ENCODE measurements at places on chromosomes 2 and 18. TPM values are rescaled to one million over a fixed set of nuclear protein-coding genes. Genes with fewer than 3 reads are reported as not detected.

DNA sequence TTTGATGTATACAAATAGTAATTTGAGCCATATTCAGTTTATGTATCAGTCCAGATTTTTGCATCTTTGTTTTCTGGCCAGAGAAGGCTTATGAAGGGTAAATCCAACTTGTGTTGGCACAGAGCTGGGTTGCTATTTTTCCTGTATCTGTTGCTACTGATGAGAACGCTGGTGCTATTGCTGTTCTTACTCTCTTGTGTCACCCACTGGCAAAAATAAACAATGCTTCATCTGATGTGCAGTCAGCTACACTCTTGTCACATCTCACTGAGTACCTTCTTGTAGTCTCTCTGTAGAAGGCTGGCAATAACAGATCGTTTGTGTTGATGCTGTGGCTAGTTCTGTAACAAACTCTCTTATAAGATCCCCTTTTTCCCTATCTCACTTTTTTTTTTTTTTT lies 323.4 kb downstream of the CDH19 start:
- DNase-seq = no peak

GRCh38 chr2:28366149-28366495 lies 26.5 kb upstream of the FOSL2 start:
- peak; percentile 18 for DNase-seq

GRCh38 chr2:189657867-189658266 lies 3.4 kb upstream of the ASNSD1 start:
- peak; percentile 78 for DNase-seq

DNA sequence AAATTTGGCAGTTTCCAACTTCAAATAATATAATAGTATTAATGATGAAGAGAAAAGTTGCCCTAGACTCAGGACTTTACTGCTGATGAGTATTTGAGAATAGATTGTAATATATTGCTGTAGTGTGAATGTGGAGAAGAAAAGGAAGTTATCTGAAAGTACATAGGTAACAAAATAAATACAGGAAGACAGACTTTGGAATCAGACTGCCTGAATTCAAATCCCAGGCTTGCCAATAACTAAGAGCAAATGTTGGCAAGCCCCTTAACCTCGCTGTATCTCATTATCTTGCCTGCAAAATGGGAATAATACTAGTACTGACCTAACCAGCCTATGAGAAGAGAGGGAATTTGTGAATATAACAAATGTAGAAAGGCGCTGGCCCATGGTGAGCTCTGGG lies 765.2 kb upstream of the ID2 start:
- no peak for DNase-seq

DNA sequence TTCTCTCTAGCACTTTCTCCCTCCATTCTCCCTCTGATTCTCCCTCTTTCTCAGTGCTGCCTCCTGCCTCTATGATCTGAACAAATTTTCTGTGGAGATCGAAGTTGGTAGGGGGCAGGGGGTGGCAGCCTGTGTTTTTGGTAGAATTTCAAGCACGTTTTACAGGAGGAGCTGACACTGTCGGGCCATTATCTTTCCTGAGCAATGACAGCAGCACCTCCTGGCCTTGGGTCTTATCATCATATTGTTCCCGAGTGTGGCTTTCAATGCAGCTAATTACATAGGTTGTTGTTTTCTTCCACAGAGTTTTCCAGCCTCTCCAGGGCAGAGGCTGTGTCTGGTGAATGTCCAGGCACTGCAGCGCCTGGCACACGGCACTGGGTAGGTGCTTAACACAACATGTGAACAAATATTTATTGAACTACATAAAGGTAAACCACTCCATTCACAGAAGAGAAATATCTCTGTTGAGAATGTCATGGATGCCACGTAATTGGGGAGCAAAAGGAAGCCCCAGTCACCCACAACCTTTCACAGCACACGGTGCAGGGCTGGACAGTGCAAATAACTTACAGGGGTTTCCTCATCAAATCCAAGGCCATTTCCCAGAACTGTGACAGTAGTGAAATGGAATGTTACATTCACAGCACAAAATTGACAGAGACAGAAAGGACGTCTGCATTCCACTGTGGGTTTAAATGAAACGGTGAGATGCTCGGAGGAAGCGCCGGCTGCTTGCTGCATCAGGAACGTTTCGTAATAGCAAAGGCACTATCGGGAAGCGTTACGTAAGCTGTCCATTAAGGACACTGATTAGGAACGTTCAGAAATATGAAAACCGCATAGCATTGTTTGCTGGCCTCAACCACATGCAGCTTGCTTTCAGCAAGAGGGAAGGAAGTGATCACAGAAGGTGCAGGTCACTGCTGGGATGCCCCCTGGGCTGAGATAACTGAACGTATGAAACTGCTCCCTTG lies 6.5 kb upstream of the KCNG2 start:
- DNase-seq = peak; percentile 75

DNA sequence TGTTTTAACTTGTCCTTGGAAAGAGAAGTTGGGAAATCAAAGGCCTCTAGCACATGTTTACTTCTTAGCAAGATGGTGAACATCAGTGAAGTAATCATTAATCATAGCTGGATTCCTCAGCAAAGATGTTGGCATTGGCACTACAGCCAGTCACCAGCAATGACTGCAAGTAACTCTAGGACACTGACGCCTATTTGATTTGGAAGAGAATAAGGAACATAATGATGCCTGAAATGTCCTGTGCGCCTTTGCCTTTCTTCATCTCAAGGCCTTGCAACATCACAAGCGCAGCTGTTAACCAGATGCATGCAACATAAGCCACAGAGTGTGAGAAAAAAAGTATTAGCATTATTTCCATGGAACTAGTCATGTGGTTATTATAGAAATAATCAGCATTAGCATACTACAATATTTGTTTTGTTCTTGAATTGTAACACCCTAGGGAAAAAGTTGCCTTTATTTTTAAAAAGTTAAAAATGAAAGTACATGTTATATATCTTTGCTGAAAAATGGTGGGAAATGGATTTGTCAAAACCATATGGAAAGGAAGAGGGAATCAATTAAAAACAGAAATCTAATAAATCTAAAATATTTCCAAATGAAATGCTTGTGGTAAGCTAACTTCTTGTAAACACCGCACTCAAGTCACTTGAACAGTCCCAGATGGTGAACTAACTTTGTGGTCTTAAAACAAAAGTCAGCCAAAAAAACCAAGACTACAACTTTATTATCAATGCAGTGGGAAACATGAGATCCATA lies 55.6 kb downstream of the THADA start:
- DNase-seq = peak; percentile 71

- DNase-seq = no peak
These were observed 453.4 kb upstream of the SLC14A2 start for GRCh38 chr18:45161850-45162249.

- no peak for DNase-seq
These were observed 26.9 kb downstream of the LOXHD1 start for GRCh38 chr18:46630160-46630559.

GRCh38 chr2:60281730-60282129 lies 271.7 kb downstream of the BCL11A start:
- DNase-seq = no peak

DNA sequence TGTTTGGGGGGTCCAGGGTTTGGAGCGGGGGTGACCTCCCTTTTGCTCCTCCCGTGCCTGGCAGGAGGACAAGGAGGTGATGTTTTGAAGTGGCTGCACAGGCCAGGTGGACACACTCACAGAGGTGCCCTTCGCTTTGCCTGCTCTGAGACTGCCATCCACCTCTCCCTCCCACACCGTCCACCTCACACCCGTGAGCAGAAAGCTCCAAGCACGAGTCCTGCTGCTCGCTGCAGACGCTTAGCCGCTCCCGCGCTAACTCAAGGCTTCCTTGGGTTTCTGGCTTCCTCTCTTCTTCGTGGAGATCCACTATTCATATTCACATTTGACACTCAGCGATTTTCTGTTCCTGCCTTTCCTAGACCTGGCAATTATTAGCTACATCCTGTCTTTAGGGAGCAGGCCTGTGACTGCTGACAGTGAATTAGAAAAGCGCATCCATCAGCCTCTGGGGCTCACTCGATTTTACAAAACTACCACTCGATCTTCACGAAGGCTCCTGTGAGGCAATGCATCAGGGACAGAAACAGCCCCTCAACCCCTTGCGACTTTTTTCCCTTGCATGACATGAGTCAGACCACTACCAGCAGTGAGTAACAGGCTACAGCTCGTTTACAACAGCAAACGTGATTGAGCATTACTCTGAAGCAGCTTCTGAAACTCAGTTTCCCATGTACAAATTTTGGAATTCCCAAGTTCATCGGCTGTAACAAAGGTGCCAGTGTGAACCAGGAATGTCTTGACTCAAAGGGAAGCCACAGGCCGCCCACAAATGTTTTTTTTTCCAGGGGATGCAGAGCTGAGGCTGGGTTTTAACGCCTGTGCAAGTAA lies 238.7 kb upstream of the SOX11 start:
- DNase-seq = no peak

- DNase-seq = no peak
These were observed 213 bp downstream of the DOK6 start for GRCh38 chr18:69400976-69401225.

DNA sequence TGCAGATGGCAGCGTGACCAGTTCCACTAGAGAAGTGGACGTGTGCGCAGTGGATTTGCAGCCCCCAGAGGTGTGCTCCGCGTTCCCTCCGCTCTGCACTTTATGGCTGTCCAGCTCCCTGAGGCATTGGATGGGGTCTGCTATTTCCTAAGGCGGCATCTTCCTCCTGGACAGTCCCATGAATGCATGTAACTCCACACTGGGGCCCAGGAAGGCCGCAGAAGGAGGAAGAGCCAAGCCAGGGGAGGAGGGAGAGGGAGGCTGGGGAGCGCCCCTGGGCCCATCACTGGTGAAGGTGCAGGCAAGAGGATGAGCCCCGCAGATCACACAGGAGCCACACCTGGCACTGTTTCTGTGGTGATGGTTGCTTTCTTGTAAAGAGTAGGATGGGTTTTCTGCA lies 99.1 kb downstream of the PTGR3 start:
- DNase-seq = peak; percentile 35

DNA sequence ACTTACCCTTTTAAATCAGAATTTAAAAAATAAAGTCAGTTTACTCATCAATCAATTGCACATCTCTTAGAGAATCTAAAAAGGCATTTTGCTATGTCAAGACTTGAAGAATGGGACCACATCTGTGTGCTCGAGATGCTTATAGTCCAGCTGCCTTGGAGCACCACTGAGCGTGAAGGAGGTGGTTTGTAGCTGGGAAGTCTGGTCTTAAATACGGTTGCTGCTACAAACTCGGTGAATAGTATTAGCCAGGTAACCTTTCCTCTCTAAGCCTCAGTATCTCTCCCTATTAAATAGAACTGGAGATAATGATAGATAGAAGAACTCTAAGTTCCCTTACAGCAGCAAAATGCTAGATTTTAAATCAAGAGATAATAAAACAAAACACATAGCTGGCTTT lies 289.7 kb downstream of the TRIB2 start:
- DNase-seq = no peak

GRCh38 chr2:72848436-72849137 lies 22.8 kb upstream of the EXOC6B start:
- no peak for DNase-seq

GRCh38 chr2:161118722-161119121 lies 41.5 kb upstream of the TANK start:
- no peak for DNase-seq

GRCh38 chr2:39395313-39395712 lies 41.8 kb downstream of the MAP4K3 start:
- DNase-seq = no peak

DNA sequence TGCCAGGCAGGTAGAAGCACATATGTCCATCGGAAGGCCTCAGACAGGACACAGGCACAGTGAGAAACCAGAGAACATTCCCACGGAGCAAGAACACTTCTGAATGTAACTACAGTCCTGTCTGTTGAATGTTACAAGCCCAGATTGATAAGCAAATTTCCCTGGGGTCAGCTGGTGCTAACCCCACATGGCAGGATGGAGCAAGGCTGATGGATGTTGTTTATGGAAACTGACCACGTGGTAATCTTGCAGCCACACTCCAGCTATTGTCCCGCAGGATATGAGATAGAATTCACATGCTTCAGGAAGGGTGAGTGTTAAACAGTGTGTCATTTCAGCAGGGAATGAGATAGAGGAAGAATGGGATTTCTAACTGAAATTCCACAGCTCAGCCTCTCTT lies 138.8 kb upstream of the COPS8 start:
- peak; percentile 60 for DNase-seq

DNA sequence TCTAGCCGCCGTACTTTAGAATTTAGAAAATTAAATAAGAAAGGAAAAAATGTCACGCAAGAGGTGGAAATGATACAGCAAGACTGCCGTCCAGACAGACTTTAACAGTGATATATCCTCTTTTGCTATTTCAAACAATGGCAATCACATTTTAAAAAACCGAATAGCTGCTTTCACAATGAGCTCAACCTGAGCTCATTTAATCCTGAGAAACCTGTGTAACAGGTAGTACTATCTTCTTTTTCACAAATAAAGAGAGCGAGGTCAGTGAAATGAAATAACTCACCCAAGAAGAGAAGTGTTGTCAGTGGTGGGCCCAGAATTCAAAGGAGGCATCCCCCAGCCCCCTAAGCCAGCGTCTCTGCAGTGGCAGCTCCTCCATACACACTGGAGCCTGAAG lies 60.7 kb upstream of the DAPL1 start:
- no peak for DNase-seq

DNA sequence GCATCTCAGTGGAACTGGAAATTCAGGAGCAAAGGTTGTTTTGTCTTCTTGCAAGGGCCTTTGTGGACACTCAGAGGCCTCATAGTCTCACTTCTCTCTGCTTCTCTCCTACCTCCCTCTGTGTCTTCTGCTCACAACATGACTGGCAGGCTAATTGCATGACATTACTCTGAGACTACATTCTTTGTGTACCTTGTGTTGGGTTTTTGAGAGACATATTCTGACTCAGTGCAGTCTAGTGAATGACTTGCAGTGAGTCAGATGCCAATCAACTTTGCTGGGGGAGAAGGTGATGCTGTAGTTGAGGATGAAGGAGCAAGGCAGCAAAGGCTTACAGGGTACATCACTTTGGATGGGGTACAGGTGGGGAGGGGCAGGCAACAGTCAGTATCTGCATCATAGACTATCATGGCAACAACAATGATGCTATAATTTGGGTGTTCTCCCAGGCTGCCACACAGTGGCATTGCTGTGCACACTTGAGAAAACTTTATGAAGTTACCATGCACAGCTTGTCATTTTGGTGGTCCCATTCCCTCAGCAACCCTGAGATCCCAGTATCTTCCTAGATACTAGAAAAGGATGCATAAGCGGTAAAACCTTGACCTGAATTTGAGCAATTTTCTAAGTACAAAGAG lies 69.3 kb upstream of the SLC16A14 start:
- no peak for DNase-seq

DNA sequence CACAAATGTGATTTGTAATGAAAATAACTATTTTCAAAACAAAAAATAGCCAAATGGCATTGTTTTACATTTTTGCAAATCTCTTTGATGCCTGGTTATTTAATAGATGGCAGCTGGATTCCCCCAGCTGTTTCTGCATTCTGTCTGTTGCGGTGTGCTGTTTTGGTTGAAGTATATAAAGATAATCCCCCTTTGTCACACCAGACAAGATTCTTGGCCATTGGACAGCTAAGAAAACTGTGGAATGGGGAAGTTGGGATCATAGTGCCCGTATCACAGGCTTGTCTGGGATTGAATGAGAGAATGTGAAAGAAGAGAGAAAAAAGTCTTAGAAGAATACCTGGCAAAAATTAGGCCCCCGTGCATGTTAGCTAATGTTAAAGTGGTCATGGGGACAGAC lies 19.5 kb upstream of the LYPD6B start:
- no peak for DNase-seq

- DNase-seq = no peak
These were observed 64.5 kb upstream of the CTLA4 start for GRCh38 chr2:203803053-203803429.

Gene DPYSL5
- polyA plus RNA-seq = 0.05 TPM

Gene KCNS3
- polyA plus RNA-seq = 1.3 TPM

Gene STARD6
- polyA plus RNA-seq = not detected

Gene XDH
- polyA plus RNA-seq = not detected

Gene TUBA3E
- polyA plus RNA-seq = 28.8 TPM

Gene AMER3
- polyA plus RNA-seq = 0.02 TPM

Gene IL1RN
- polyA plus RNA-seq = 0.54 TPM

Gene CIB4
- polyA plus RNA-seq = not detected
